Right ventricle myocardium superior (tissue), 1 donor: ENCODE measurements at places on chromosomes 5 and 9. TPM values are rescaled to one million over a fixed set of nuclear protein-coding genes. Genes with fewer than 3 reads are reported as not detected.

GRCh38 chr5:170849374-170849773 lies 12.4 kb upstream of the RANBP17 start:
- no peak for DNase-seq

DNA sequence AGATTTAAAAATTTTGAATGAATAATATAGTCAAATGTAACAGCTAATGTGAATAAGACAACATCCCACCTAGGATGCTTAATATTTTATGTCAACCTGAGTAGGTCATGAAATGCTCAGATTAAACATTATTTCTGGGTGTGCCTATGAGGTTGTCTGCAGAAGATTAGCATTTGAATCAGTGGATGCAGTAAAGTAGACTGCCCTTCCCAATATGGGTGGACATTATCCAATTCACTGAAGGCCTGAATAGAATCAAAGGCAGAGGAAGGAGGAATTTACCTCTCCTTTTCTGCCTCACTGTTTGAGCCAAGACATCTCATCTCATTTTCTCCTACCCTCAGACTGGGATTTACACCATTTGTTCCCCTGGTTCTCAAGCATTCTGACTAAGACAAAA lies 1582.3 kb downstream of the EFNA5 start:
- no peak for DNase-seq

DNA sequence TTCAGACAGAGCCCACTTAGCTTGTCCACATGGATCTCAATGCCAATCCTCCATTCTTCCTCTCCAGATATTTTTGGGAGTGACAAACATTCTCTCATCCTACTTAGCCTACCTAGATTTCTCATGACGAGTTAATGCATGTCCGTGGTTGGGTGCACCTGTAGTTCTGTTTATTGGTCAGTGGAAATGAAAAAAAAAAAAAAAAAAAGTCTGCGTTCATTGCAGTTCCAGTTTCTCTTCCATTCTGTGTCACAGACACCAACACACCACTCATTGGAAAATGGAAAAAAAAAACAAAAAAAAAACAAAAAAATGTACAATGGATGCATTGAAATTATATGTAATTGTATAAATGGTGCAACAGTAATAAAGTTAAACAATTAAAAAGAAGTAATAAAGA lies 59.0 kb downstream of the BASP1 start:
- DNase-seq, result no peak

GRIA1 gene
- 0.05 TPM for total RNA-seq

CA9 gene
- total RNA-seq, result not detected

- DNase-seq, result peak; percentile 69
Measured at GRCh38 chr5:154756009-154756867, 1.1 kb downstream of the LARP1 start.

DNA sequence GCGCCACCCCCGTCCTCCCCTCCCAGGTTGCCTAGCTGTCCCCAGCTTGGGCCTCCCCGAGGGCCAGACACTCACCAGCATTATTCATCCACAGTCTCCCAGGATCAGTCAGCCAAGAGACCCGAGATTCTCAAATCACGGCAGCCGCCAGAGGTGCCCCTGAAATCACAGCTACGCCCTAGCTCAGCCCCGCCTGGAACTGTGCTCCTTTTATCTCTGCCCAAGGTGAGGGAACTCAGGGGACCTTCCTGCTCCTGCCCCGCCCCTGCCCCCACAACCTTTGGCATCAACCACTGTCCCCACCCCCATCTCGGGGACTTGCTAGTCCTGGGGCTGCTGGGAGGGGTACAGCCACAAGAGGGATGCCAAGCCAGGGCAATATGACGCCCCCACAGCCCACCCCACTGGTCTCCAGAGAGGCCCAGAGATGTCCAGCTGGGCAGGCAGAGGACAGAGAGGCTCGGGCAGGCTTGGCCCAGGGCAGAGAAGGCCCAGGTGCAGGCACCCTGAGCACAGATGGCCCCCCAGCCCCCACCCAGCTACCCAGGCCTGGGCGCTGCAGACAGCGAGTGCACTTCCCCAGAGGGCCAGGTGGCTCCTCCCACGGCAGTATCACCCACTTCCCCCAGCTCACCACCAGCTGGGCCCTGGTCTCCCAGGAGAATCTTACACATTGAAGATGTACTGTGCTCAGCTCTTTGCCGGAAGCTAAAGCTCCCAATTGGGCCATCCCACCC lies at the start of gene FUT7:
FUT7 (minus strand) TSS at position 185 of the 737 bp plus-strand sequence; CDS start at position 88, 97 bp downstream.
- DNase-seq, result no peak

- no peak for DNase-seq
Measured at GRCh38 chr9:76987594-76988200, 31.8 kb upstream of the FOXB2 start.

- no peak for DNase-seq
Measured at GRCh38 chr9:89887286-89887685, 282.5 kb downstream of the GADD45G start.

PLAC8L1 gene
- not detected for total RNA-seq

DNA sequence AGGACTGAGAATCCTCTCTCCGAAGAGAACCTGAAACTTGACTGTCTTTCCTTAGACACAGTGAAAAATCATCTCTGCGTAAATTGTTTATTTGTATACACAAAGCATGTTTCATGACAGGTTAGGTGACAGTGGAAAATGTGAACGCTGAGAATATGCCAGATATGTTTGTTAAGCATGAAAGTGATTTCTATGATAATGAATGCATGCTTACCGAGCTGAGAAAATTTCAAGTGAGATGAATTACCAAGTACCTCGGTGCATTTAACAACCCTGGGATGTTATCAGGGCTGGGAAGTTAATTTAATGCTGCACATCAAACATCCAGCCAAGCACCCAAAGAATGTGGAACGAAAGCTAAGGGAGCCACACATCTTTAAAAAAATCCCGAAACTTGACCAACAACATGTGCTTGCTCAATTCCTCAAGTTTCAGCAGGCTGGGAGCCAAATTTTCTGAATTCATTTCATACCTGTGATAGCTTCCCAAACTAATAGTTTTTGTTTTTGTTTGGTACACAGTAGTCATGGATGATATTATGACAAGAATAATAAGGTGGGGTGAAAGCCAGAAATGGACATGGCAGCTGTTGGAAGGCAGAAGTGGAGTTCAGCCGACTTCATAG lies 336.9 kb downstream of the ARHGEF28 start:
- no peak for DNase-seq

DNA sequence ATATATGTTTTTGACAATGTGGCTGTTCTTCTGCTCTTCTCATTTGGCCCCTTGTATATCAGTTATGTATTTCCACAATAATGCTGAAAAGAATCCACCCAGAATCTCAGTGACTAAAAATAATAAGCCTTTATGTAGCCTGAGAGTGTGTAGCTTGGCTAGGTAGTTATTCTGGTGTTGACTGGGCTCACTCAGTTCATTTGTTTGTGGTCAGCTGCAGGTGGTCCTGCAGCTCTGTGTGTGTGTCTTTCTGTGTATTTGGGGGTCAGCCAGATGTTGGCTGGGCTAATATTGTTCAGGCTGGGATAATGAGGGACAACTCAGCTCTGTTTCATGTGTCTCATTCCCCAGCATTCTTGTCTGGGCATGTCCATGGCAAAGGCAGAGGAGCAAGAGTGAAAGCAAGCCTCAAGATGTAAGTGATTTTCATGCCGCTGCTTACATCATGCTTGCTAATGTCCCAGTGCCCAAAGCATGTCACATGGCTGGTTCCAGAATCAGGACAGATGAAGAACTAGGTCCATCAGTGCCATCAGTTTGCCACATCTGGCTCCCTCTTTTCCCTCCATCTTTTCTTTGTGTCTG lies 162.8 kb downstream of the KCTD16 start:
- DNase-seq, result no peak

SPATA6L gene
- total RNA-seq, result 0.35 TPM

GRCh38 chr5:17852740-17853139 lies 218.5 kb downstream of the TAF11L14 start:
- no peak for DNase-seq

SLC25A2 gene
- 0.16 TPM for total RNA-seq

TAF1L gene
- total RNA-seq, result not detected

NR5A1 gene
- total RNA-seq, result not detected

DNA sequence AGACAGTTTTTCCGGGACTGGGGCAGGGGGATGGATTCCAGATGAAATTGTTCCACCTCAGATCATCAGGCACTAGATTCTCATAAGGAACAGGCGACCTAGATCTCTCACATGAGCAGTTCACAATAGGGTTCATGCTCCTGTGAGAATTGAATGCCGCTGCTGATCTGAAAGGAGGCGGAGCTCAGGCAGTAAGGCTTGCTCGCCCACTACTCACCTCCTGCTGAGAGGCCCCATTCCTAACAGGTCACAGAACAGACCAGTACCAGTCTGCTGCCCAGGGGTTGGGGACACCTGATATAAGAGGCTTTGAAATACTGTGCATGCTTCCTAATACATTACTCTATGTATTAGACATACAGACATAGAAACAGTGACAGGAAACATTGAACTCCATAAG lies 41.1 kb downstream of the PTPRD start:
- DNase-seq, result no peak

DNA sequence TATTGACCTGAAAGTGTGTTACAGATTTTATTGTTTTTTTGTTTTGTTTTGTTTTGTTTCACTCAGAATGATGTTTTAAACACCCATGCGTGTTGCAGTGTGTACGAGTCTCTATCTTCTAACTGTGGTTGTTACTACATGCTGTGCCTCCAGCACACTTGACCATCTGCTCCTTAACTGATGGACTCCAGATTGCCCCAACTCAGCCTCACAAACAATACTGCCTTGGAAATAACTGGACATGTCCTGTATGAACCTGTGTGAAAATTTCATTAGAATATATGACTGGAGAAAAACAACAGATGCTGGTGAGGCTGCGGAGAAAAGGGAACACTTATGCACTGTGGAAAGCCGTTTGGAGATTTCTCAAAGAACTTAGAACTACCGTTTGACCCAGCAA lies 68.7 kb upstream of the HAND1 start:
- DNase-seq, result no peak

- no peak for DNase-seq
Measured at GRCh38 chr5:51394609-51395008, 11.4 kb downstream of the ISL1 start.

- peak; percentile 92 for DNase-seq
Measured at GRCh38 chr9:134325813-134326723, at the start of gene RXRA. RXRA (plus strand) TSS chr9:134326455; CDS start chr9:134326632, 177 bp downstream.

DNA sequence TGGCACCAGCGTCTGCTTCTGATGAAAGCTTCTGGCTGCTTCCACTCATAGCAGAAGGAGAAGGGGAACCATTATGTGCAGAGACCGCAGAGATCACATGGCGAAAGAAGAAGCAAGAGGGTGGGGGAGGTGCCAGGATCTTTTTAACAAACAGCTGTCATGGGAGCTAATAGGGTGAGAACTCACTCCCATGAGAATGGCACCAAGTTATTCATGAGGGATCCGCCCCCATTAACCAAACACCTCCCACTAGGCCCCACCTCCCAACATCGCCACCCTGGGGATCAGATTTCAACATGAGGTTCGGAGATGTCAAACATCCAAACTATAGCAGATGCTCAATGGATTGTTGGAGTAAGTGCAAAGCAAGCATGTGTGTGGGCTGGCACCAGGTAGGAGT lies 125.8 kb upstream of the SLIT3 start:
- no peak for DNase-seq

DNA sequence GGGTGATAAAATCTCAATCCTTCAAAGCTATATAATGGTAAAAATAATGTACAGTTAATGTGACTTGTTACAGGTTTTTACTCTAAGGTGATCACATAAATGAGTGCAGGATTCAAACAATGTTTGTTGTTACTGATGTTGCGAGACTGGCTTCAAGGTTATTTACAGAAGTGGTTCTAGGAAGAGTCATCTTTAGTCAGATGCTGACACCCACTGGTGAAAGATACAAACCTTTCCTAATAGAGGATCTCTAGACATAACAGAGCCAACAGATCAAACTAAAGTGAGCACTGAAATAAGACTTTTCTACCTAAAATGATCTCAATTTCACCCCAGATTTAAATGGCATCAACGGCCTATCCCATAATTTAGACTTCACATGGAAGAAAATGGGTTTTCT lies 20.2 kb downstream of the ARSB start:
- no peak for DNase-seq

ARAP3 gene
- total RNA-seq, result 12.5 TPM

ISL1 gene
- total RNA-seq, result not detected

DNA sequence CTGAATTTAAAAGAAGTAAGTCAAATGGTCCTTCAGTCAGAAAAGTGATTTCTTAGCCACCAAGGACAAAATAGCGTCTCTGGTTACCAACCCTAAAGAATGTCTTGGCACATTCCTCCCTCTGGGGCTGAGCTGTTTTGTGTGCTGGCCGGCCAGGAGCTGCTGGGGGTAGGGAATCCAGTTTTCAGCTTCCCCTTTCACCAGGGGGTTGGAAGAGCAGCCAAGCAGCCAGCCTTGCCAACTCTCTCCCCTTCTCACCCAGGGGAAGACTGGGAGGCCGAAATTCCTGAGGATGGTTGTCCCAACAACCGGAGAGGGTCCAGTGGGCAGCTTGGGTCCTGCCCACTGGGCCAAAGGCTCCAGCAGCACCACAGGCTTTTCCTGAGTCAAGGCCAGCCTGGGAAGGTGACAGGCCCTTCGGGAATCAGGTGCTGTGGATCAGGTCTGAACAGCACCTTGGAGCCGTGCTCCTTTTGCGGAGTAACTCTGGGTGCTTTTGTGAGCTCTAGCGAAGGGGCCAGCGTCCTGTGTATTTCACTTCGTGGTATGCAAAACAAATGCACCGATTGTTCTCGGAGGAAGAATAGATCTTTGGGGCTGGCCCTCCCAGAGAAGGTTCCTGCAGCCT lies 4.2 kb downstream of the WWC1 start:
- DNase-seq, result no peak

ATP10B gene
- total RNA-seq, result not detected

- no peak for DNase-seq
Measured at GRCh38 chr9:131117121-131117761, 8.1 kb upstream of the NUP214 start.

DNA sequence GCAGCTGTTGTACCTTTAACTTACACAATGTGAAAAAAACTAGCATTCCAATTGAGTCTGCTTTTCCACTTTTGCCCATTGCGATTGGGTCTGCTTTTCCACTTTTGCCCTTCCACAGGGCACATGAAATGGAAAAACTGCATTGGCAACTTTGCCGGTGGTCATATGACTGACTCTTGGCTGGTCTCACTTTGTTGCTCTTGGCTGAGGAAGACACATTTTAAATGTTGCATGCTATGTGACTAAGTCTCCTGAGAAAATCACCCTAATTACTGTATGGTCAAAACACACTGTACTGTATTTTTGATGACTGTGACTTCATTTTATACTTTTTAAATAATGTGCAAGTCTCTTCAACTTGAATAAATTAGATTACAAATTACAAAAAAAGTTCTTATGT lies 1.6 kb upstream of the OXCT1 start:
- no peak for DNase-seq

- no peak for DNase-seq
Measured at GRCh38 chr9:115799734-115800133, 353.9 kb upstream of the PAPPA start.

PLCXD3 gene
- total RNA-seq, result 79.3 TPM

VPS13A gene
- total RNA-seq, result 35.0 TPM

CDH6 gene
- total RNA-seq, result 3.1 TPM

DNA sequence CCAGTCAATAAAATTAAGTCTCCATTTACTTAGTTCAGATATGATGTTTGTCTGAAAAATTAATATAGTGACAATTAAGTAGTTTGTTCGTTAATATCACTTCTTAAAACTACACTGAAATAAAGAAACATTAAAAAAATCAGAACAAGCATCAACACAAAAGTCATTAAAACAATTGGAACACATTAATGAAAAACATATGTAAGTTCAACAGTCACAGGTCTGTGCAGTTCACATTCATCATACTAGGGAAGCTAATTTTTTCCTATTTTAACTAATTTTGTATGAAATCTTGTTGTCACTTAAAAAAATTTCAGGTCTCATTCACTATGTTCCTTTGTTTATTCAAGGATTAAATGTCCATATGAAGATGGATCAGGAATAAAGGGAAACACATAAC lies 22.5 kb downstream of the POC5 start:
- no peak for DNase-seq
